Right renal pelvis (tissue), 4 donors: ENCODE measurements at places on chromosomes 13 and 19.

- no peak for DNase-seq
These were observed 22.6 kb downstream of the ZBTB7A start for GRCh38 chr19:4043966-4044715.

DNA sequence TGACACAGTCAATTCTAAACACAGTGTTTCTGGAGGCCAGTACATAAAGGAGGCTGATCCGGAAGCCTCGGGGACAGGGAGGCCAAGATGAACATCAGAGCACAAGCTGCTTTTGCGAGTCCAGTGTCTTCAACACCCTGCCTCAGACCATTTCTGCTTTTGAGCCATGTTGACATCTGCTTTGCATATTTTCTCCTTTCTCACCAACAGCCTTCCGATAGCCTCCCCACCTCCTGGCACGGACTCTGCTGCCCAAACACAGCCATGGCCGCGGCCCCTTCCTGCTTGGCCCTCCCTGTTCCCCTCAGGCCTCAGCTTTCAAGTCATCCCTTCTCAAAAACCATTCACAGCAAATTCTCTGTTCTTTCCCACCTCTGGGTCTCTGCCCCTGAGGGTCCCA, 3.6 kb downstream of the LRRC25 start:
- no peak for DNase-seq

- DNase-seq, result no peak
These were observed 613.9 kb downstream of the TBC1D4 start for GRCh38 chr13:74868049-74868448.

GRCh38 chr13:89380101-89380500, 1708.9 kb downstream of the SLITRK5 start:
- no peak for DNase-seq

GRCh38 chr19:1911995-1912394, 6.8 kb downstream of the ADAT3 start:
- DNase-seq, result no peak

DNA sequence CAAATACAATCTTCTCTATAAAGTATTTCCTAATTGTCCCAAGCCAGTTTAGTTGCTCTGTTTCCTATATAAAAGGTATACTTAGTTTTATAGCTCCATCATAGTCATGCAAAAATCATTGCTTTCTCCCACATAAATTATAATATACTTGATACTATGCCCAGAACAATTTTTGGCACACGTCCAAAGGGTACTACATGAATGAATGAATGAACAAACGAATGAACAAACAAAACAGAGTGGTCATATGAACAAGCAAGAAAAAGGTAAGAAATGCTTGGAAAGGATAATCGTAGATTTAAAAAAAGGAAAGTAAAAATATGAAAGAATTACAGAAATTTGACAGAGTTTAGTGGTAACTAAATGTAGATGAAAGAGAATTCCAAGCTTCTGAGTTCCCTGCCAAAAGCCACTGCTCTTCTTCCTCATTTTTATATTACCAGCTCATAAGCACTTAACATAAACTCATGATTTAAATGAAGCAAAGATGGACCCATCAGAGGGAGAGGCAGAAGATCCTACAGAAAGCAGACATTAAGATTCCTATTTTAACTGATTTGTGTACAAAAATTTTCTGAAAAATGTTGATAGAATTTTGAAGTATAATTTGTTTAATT, 123.2 kb downstream of the ENOX1 start:
- no peak for DNase-seq
